Glutamatergic neuron (in vitro differentiated cells): ENCODE measurements at places on chromosomes 3 and 15.

DNA sequence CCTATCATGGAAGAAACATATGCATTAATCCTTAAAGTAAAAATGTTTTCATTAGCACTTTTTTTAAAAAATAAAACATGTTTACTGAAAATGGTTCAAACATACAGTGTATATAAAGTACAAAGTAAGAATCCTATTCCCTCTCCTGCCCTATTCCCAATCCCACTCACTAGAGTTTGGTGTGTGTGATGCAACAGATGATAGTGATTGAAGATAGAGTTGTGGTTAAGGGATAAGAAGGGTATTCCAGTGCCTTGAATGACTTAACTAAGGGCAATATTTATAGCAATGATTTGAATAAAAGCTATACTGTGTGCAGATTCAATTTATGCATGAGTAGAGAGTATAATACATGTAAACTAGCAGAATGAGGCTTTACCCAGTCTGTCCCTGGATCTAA lies 18.1 kb downstream of the ZNF280D start:
- no peak for DNase-seq

GRCh38 chr3:42539871-42540714 lies 37.6 kb downstream of the VIPR1 start:
- DNase-seq: peak; percentile 38

GRCh38 chr15:38746211-38746610 lies 181.6 kb upstream of the RASGRP1 start:
- no peak for DNase-seq

GRCh38 chr3:36776436-36776835 lies 12.1 kb upstream of the DCLK3 start:
- DNase-seq: no peak

DNA sequence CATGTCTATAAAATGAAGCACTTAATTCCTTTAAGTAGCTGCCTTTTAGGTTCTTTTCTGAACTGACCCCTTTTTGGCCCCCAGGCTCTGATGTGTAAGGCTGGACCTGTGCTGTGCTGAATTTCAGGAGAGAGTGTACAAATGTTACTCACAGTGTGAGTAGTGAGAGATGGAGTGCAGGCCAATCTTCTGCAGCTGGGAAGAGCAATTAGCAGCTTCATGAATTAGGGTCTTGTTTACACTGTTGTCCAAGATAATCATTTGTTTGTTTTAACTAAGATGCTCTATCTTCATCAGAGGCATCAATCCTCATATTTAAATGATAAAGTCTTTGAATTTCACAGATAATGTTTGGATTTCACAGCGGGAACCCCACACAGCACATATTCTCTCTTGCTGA lies 19.4 kb downstream of the ARPP21 start:
- DNase-seq: no peak

DNA sequence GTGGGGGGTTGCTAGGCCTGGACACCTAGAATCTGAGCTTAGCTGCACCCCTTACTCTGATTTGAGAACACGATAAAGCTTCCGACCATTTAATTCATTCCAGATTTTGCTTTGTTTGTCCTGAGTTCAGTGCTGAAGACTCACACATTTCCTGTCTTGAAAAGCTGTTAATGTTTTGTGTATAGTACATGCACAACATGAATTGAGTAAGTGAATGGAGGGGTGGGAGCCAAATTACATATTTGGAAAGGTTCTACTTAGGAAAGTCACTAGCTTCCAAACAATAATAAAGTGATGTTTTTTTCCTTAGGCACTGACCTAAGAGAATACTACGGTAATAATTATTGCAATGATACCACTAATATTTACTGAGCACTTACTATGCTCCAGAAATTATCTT lies 955.2 kb upstream of the NR2F2 start:
- DNase-seq: no peak

- no peak for DNase-seq
Measured at GRCh38 chr15:99669250-99669649, 64.0 kb downstream of the LYSMD4 start.

DNA sequence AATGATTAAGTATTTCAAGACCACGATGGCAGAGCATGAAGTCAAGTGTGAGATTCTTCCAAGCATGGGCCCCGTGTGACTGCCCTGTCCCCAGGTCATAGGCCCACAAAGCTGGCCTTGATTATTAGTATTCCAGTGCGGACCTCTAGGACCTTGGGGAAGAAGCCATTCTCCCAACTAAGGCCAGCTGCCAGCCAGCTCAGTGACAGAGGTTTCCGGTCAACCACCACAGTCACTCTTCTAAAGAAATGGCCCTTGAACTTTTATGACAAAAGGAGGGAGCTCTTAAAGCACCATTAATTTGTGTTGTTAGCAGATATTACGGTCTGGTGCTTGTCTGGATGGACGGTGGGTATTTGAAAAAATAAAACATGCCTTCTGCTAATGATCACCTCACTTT lies 28.0 kb downstream of the FAM3D start:
- DNase-seq: no peak

- DNase-seq: peak; percentile 47
Measured at GRCh38 chr15:33201491-33202231, 7.1 kb upstream of the FMN1 start.

- DNase-seq: no peak
Measured at GRCh38 chr3:70963431-70964275, 619.9 kb downstream of the FOXP1 start.

DNA sequence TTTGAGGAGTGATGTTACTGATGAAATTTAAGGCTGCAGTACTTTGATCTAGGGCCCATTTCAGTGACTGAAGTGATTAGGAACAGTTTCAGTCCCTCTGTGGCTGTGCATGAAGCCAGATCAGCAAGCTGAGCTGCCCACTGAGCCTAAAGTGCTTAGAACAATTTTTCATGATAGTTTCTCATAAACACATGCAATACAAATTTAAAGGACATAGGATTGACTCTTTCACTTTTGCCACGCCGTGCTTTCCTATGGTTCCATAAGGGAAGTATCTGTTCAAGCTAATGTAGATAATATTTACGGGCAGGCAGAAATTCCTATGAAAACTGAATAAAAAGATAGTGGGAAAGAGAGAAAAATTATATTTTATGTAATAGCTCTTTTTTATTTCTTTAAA lies 10.6 kb downstream of the ANKUB1 start:
- DNase-seq: no peak

- no peak for DNase-seq
Measured at GRCh38 chr15:79025201-79025600, 65.4 kb downstream of the RASGRF1 start.

DNA sequence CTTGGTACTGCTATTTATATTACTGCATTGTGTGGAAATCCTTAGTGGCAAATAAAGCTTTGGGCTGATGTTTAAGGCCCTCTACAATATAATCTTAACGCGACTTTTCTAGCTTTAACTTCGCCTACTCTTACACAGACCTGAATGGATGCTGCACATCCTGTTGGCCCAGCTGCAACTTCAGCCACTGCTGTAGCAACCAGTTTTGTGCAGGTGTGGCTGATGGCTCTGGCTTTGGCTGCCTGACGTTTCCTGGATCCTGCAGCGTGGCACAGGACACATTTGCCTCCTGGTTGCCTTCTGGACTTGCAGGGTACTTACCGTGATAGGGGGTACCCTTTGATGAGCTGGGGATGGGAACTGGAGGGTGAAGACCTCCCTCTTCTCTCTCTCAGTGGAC lies 20.2 kb upstream of the ERICH6 start:
- DNase-seq: no peak

DNA sequence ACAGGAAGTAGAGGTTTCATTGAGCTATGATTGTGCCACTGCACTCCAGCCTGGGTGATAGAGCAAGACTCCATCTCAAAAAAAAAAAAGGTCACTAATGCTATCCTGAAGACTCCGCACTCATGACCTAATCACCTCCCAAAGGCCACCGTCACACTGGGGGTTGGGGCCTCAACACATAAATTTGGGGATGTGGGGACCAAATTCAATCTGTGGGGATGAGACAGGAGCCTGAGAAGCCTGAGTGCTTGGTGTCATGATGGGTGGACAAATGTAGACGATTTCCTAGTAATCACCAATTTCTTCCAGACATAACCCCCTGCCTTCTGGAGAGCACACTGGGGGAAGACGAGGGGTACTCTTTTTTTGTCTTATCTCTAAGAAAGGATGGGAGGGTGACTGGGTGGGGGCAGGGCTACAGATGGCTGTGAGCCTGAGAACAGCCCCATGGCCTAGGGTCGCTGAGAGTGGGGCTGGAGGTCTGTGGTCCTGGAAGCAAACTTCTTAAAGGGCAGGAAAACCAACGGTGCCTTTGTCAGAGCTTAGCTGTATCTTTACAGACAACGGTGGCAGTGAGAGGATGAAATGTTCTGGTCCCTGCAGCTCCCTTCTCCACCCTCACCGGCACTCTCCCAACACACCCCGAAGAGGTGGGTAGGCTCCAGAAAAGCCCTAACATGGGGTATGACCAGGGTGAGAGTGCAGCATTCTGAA lies 16.6 kb upstream of the KLF13 start:
- no peak for DNase-seq

GRCh38 chr15:37014137-37014536 lies 86.2 kb downstream of the MEIS2 start:
- no peak for DNase-seq

DNA sequence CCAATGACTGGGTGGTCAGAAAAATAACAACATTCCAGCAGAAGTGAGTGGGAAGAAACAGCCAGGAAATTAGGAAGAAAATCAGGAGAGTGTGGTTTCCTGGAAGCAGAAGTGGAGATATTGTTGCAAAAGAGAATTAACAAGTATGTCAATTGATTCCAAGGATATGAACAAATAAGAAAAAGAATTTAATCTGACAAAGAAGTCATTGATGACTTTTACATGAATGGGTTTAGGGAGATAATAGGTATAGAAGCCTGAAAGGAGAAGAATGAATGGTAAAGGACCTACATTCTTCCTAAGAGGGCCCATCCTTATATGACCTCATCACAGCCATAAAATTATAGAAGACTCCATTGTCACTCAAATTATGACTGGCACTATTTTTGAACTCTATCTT lies 1440.1 kb downstream of the OTOL1 start:
- no peak for DNase-seq

- DNase-seq: no peak
Measured at GRCh38 chr3:33729993-33730392, 11.9 kb upstream of the CLASP2 start.

GRCh38 chr3:165194511-165195240 lies 1.5 kb downstream of the SLITRK3 start:
- DNase-seq: peak; percentile 18

DNA sequence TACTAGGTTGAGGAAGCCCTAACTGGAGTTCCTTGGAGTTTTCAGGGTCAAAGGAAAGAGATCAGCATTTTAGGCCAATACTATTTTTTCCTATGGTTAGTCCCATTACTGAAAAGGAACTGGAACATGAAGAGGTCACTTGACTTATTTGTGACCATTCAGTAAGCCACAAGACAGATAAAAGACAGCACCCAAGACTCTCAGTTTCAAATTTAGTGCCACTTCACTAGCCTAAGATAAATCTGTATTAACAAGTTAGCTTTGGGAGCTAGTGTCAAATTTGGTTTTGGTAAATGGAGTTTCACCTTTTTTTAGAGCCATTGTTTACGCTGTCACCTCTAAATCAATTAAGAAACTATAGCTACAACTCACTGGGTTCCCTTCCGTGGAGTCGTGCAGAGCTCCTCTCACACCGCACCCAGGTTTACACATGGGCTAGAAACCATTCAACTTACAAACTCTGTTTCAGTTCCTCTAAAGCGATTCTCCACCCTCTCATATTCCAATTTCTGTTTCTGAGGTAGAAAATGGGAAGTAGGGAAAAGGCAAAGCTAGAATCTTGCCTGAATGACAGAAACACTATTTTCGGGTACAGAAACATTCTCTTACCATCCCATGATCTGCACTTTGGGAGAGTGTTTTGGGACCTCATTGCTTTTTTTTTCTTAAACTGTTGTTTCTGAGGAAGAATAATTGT lies 14.4 kb downstream of the CCDC32 start:
- no peak for DNase-seq

DNA sequence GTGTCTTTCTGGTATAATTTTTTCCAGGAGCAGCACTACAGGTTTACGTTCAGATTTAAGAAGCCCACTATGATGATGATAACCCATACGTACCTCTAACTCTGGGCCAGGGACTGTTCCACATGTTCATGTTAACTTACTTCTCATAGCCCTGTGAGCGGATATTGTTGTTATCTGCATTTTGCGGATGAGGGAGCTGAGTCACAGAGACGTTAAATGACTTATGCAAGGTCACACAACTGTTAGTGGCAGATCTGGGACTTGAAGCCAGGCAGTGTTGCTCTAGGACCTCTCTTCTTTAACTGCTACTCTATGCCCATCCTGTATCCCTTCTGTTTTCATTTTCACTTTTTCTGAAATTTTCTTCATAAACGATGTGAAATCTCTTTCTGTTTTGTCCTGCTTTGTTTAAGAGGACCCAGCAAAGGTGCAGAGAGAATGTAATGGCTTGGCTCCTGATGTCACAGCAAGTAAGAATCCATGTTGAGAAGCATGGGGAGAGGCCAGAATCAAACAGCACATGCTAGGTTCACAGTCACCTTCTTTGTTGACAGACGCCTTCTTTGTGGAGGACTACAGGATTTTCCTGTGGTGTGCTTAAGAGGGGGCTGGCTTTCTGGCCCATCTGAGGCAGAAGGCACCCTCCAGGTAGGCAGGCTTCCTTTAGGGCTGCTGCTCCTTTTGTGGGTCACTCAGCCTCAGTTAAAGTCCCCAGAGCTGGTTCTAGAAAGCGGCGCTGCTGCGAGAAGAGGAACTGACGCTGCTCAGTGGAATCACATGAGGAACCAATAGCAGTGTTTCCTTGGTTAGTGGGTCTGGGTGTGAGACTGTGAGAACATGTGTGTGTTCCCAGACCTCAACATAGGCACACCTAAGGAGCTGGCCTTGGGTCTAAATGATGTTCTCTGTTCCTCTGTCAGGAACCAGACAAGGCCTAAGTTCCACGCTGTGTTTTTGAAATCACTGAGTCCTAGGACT lies 121.6 kb downstream of the TMEM108 start:
- DNase-seq: no peak

GRCh38 chr3:177350121-177350520 lies 152.8 kb upstream of the TBL1XR1 start:
- no peak for DNase-seq
